ENCODE measurements at places on chromosomes 7 and 10. TPM values are rescaled to one million over a fixed set of nuclear protein-coding genes. Genes with fewer than 3 reads are reported as not detected.

GRCh38 chr10:90378524-90379076, 479.2 kb downstream of the HTR7 start:
- no peak for DNase-seq

GRCh38 chr7:138833596-138833995, 35.6 kb upstream of the ATP6V0A4 start:
- no peak for DNase-seq

- DNase-seq = no peak
Measured at GRCh38 chr7:129438839-129439651, 4.8 kb downstream of the STRIP2 start.

Gene OPN1SW
- total RNA-seq = not detected

Gene KCNMA1
- total RNA-seq = 0.93 TPM

Gene ZNF862
- total RNA-seq = 15.2 TPM

Gene PRKAR2B
- 14.4 TPM for total RNA-seq
